GM12878 (cell line): ENCODE measurements at places on chromosomes 11 and 22. TPM values are rescaled to one million over a fixed set of nuclear protein-coding genes. Genes with fewer than 3 reads are reported as not detected.

Gene TRPM5
- total RNA-seq: not detected in 2 replicates

Gene SLC22A24
- not detected in 2 replicates for total RNA-seq

Gene SMIM35
- total RNA-seq: not detected in 2 replicates

DNA sequence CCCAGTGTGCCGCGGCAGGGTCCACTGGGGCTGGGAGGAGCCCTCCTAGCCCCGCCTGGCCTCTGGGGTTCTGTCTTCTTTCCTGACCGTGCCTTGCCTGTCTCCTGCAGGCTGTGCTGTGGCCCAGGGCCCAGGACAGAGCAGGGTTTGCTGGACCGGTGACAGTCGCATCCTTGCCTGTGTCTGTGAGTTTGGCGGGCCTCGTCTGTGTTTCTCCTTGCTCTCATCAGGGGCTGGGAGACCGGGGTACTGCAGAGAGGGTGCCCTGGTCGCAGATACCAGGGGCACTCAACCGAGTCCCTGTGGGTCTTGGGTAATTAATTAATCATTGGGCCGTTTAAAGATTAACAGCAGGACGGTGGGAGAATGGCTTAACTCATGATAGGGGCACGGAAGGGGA lies 29.9 kb downstream of the RPL3 start:
- peaks cover 11% of the 10 kb centered on the region for H3K4me1 ChIP-seq
- H3K27me3 ChIP-seq: no peaks in the 10 kb centered on the region
- DNase-seq: no peak
- H3K4me3 ChIP-seq: no peak overlapping the region
- no peaks in the 10 kb centered on the region for H3K36me3 ChIP-seq

- H3K4me1 ChIP-seq: no peaks in the 10 kb centered on the region
- no peak for DNase-seq
- H3K27me3 ChIP-seq: no peaks in the 10 kb centered on the region
Observed at GRCh38 chr22:31327806-31328543, 18.2 kb downstream of the PATZ1 start.

- 0 out of 2 replicates have a peak, but pooled peaks cover 2% of the 10 kb centered on the region for H3K27me3 ChIP-seq
- H3K4me1 ChIP-seq: peaks cover 10% of the 10 kb centered on the region
- no peak overlapping the region for H3K4me3 ChIP-seq
- no peak overlapping the region for H3K27ac ChIP-seq
Observed at GRCh38 chr22:30250661-30251267, 4.2 kb upstream of the LIF start.

DNA sequence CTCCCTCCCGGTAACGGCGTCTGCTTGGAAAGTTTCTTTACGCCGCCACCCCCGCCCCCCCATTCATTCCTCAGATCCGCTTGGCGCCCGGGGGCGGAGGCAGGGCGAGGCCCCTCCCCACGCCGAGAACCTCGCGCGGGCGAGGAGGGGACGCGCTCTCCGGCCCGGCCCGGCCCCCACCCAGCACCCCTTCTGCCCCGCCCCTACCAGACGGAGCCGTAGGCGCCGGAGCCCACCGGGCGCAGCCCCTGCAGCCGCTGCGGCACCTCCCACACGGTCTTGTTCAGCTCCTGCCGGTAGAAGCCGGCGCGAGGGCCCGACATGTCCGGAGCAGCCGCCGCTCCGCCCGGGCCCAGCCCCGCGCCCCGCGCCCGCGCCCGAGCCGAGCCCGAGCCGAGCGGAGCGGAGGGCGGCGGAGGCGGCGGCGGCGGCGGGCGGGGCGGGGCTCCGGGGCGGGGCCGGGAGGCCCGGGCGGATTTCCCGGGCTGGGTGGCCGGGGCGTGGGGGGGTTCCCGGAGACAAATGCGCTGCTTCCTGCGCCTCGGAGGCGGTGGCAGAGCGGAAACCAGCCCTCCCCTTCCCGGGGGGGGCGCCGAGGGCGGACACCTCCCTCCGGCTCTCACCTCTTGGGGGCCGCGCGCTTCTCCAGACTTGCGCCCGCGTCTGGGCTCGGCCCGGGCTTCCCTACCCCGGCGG lies at the start of gene MAPK11:
MAPK11 (minus strand) TSS at position 411 of the 696 bp plus-strand sequence; CDS start at position 323, 88 bp downstream.
- peak within 1 kb of the TSS; percentile 76 for H3K4me3 ChIP-seq
- peaks cover 10% of the 10 kb centered on the region for H3K4me1 ChIP-seq
- no peaks in the 10 kb centered on the region for H3K27me3 ChIP-seq
- no peak within 1 kb of the TSS for H3K27ac ChIP-seq
- DNase-seq: no peak

DNA sequence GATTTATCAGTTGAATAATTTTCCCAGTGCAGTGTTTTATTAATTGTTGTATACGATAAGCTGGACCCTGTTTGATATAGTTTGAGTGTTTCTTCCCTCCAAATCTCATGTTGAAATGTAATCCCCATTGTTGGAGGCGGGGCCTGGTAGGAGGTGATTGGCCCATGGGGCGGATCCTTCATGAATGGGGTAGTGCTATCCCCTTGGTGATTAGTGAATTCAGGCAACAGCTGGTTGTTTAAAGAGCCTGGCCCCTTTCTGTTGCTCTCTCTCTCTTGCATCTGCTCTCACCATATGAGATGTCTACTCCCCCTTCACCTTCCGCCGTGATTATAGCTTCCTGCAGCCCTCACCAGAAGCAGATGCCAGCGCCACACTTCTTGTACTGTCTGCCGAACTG lies 1.5 kb downstream of the OR5A1 start:
- H3K4me1 ChIP-seq: no peaks in the 10 kb centered on the region
- no peaks in the 10 kb centered on the region for H3K36me3 ChIP-seq
- no peak overlapping the region for H3K27ac ChIP-seq

GRCh38 chr11:60422609-60423008 lies 6.8 kb upstream of the MS4A5 start:
- no peak overlapping the region for H3K27ac ChIP-seq
- no peaks in the 10 kb centered on the region for H3K27me3 ChIP-seq
- no peaks in the 10 kb centered on the region for H3K36me3 ChIP-seq
- H3K4me1 ChIP-seq: no peaks in the 10 kb centered on the region
- H3K4me3 ChIP-seq: no peak overlapping the region

Gene ARHGAP8
- not detected in 2 replicates for total RNA-seq

Gene DNAJB7
- not detected in 2 replicates for total RNA-seq

- no peak overlapping the region for H3K4me3 ChIP-seq
- no peak for DNase-seq
- H3K4me1 ChIP-seq: no peaks in the 10 kb centered on the region; the same call in 1 of the 2 replicates
- no peaks in the 10 kb centered on the region for H3K27me3 ChIP-seq
- H3K36me3 ChIP-seq: no peaks in the 10 kb centered on the region
- no peak overlapping the region for H3K27ac ChIP-seq
Observed at GRCh38 chr11:93648158-93648557, 13.3 kb upstream of the CEP295 start.

Gene TMEM132A
- 16.0 and 25.0 TPM in 2 replicates for total RNA-seq

Gene SMC1B
- total RNA-seq: not detected in 2 replicates

Gene SLC1A2
- 0.08 and 0.13 TPM in 2 replicates for total RNA-seq

DNA sequence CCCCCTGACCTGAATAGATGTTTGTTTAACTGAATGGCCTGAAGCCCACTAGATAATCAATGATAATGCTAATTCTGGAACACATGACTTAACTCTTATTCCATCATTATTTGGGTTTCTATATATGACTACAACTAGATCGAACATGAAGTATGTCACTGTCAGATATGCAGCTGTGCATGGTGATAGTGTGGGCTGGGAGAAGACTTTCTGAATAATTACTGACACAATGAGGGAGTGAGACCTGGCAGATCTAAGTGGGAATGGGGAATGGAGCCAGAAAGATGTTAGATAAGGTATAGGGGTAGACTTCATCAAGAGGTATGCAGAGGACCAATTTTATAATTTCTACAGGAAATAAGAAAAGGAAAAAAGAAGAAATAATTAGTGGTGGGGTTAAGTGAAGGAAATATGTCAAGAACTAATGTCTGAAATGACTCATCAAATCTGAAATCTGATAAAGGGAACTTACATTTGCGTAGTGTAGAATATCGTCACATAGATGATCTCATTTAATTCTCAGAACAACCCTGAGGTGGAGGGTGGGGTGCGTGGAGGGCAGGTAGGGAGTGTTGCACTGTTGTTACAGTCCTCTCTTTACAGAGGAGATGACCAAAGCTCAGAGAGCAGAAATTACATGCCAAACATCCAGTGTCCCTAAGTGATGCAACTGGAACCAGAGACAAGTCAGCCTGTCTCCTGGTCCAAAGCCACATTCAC lies 68.2 kb upstream of the EED start:
- H3K36me3 ChIP-seq: no peaks in the 10 kb centered on the region
- no peak for DNase-seq
- no peak overlapping the region for H3K4me3 ChIP-seq
- H3K4me1 ChIP-seq: no peaks in the 10 kb centered on the region
- no peaks in the 10 kb centered on the region for H3K27me3 ChIP-seq

- H3K4me3 ChIP-seq: no peak overlapping the region
- no peaks in the 10 kb centered on the region for H3K4me1 ChIP-seq
- H3K27me3 ChIP-seq: no peaks in the 10 kb centered on the region
- no peak for DNase-seq
- no peak overlapping the region for H3K27ac ChIP-seq
Observed at GRCh38 chr22:50150161-50151129, 20.1 kb upstream of the PANX2 start.

GRCh38 chr22:34324763-34325162 lies 404.5 kb upstream of the LARGE1 start:
- no peak for DNase-seq
- H3K36me3 ChIP-seq: no peaks in the 10 kb centered on the region
- no peaks in the 10 kb centered on the region for H3K4me1 ChIP-seq

Gene PHOX2A
- not detected in 2 replicates for total RNA-seq

GRCh38 chr22:42769238-42769573 lies 48.5 kb upstream of the A4GALT start:
- peak overlapping the region; percentile 70 for H3K27ac ChIP-seq
- H3K4me1 ChIP-seq: peaks cover 49% of the 10 kb centered on the region
- no peak for DNase-seq
